ENCODE measurements at places on chromosomes 1 and 21.

- no peak for DNase-seq
Observed at GRCh38 chr1:78043436-78043835, 2.3 kb upstream of the GIPC2 start.

DNA sequence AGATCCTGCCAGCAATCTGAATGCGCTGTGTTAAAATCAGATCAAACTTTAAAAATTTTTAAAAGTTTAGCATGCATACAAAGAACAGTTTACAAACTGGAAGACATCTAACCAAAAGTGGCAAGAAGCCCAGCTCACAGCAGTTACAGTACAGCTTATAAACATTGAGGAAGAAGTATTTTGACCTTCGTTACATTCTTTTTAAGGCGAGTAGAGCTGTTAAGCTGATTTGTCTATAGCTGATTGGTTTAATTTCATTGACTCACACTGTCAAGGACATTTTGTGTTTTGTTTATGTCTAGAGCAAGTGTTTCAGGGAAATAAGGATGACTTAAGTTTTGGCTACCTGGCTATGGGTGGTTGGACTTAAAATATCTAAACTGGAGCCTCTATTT is 3.0 kb upstream of the PGM1 start:
- no peak for DNase-seq

DNA sequence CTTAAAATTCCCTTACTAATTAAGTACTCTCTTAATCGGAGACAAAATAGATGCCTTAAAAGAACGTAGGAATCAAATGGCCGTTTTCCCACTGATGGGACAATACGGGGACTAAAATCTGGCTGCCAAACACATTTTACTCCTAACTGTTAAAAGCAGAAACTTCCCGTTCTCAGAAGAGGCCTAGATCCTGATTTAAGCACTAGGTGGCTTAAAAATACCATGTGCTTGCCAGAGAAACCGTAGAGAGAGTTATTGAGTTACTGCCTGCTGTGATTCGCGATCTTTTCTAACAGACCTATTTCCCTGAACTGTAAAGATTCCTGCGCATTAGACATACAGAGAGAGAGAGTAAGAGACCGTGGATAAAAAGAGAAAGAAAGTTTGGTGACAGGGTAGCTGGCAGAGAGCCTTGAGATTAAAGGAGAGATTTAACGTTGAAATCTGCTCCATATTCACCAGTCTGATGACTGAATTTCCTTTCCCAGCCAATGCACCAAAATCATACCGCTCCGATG is 54.4 kb upstream of the STUM start:
- no peak for DNase-seq

- no peak for DNase-seq
Observed at GRCh38 chr1:39116116-39116607, 88.3 kb upstream of the MACF1 start.

DNA sequence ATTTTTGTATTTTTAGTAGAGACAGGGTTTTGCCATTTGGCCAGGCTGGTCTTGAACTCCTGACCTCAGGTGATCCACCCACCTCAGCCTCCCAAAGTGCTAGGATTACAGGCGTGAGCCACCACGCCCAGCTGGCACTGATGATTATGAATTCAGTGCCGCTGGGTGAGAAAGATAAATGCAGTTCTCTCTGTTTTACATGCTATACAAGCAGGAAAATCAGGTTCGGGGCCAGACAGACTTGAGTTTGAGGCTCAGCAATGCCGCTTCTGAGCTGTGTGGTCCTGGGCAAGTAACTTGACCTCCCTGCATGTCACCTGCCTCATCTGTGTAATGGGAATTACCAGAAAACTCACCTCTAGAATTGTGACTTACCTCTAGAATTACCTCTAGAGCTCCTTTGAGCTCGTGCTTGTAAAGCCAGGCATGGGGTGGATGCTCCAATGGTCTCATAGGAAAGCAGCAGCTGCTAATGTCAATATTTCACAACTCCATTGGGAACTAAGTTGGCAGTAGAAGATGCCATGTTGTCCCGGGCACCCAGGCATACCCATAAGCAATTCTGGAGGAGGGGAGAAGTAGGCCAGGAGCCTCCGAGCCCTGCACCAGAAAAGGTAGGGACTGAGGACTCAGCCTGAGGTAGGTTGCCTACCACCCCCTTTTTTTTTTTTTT is 119.8 kb upstream of the SLC25A33 start:
- no peak for DNase-seq

DNA sequence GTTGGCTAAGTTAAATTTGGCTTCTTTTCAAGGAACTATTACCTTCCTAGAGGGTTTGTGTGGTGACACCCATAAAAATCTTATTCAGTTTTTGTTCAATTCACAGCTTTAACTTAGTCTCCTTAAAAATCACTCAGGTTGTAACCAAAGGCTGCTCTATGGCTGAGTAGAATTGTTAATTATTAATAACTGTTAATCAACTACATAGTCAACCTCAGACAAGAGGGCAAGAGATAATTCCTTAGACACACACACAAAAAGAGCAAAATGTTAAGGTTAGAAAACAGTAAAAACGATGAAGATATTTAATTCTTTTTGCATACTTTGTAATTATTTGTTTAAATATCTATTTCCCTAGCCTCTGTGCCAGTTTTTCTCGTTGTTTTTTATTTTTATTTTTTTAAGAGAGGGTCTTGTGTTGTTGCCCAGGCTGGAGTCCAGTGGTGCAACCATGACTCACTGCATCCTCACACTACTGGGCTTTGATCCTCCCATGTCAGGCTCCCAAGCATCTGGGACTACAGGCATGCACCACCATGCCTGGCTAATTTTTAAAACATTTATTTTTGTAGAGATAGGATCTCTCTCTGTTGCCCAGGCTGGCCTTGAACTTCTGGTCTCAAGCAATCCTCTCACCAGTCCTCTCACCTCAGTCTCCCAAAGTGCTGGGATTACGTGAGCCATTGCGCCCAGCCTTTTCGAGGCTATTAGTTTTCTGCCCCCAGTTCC is 215.2 kb downstream of the DISC1 start:
- DNase-seq = no peak

DNA sequence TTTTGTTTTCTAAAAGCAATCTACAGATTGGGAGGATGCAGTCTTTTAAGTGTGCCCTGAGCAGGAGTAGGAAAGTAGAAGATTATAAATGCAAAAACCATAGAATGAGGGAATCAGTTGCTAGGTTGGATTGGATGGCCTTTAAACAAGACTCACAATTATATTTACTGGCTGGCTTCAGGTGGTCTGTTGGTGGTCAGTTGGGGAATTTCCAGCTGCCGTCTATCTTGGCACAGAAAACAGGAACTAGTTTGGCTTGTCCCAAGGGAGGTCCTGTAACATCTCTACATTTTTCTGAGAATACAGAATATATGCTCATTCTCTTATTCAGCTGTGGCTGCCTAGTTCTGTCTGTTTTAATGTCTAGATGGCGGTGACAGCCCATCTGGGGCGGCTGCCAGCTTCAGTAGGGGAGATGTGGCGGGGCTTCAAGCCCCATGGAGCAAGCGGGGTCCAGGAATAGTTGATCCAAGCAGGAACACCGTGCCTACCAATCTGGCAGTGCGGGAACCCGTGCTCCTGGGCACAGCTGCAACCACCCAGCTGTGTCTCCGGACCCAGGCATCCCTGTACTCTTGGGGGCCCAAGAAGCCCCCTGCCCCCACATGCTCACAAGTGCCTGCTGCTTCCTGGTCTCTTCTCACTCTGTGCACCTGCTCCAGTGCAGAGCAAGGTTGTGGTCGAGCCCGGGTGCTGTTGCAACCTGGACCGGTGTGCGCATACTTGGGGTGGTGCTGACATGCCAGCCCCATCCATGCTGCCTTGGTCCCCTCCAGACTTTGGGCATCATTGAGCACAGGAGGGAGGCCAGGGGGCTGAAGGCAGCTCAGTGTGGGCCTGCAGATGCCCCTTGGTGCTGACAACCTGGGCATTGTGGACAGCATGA is 1182.6 kb downstream of the AMY1C start:
- DNase-seq = no peak

GRCh38 chr1:26686795-26687194 is 9.0 kb upstream of the ARID1A start:
- DNase-seq = no peak

DNA sequence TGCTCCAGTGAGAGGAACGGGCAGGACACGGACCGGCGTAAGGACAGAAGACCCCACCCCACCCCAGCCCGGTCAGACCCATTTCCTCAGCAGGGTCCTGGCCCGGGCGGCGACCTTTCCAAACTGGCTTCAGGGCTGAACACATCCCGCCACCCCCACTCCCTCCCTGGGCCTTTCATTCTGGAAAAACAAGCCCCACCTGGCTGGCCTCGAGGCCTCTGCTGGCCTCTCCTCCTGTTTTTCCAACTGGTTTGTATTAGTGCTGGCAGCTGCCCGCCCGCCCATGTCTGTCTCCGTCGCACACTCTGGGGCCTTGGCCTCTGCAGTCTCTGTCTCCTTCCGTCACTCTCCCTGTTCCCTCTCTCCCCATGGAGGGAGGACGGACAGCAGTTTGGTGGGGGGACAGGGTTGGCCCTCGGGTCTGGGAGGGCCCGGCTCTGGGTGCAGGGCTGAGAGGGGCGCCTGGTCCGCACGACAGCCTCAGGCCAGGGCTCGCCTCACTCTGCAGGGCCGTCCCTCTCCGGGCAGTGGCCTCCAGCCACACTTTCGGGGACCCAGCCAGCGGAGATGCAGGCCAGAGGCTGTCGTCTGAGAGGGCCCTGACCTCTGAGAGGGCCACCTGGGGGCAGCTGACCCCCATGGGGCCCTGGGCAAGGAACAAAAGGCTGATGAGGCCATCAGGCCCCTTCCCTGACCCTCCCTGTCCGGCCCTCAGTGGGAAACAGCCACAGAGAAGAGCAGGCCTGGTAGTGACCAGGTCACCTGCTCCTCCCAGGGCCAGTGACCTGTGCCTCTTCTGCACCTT is 1.5 kb upstream of the MXRA8 start:
- no peak for DNase-seq

DNA sequence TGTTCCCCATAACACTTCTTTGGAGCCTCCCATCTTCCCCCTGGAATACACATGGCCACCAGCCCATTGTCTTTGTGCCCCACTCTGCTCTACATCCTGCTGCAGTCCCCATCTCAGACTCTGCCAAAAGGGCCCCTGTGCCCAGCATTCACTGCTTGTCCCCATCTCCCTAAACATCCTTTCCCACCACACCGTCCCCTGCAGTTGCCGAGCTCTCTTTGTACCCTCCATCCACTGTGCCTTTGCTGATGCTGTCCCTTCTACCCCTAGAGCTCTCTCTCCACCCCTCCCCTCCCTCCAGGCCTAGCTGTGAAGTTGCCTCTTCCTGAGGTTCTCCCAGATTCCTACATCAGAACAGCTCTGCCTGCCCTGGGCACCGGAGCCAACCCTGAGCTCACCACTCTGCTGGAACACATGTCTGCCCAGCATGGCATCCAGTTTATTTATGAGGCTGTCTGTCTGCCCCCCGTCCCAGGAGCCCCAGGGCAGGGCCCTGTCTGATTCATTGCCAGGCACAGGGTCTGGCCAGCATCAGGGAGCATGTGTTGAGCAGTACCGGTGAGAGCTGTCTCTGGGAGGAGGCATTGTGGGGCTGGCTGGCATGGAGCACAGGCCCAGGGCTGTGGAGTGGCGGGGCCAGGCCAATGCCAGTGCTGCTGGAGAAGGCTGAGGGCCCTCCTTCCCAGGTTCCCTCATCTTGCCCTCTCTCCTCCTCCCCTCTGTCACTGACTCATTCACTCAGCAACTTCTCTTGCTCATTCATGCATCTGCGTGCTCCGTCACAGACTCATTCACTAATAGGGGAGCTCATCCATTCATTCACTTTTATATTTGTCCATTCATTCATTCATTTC is 28.8 kb downstream of the EDN2 start:
- no peak for DNase-seq

DNA sequence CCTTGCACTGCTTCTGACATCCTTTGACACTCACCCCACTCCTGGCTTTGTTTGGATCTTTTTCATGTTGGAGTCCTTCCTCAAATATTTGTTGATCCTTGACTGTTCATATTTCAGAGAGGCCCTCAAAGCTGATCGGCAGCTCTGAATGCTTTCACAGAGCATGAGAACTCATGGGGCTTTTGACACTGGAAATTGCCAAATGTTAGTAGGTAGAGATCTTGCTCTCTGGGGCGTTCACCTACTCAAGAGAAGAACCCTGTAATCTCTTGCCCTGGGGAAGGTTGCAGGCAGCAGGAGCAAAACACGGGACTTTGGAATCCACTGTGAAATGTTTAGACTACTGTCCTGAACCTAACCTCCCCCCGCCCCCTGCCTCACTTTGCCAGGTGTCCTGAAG is 67.4 kb upstream of the STUM start:
- no peak for DNase-seq

DNA sequence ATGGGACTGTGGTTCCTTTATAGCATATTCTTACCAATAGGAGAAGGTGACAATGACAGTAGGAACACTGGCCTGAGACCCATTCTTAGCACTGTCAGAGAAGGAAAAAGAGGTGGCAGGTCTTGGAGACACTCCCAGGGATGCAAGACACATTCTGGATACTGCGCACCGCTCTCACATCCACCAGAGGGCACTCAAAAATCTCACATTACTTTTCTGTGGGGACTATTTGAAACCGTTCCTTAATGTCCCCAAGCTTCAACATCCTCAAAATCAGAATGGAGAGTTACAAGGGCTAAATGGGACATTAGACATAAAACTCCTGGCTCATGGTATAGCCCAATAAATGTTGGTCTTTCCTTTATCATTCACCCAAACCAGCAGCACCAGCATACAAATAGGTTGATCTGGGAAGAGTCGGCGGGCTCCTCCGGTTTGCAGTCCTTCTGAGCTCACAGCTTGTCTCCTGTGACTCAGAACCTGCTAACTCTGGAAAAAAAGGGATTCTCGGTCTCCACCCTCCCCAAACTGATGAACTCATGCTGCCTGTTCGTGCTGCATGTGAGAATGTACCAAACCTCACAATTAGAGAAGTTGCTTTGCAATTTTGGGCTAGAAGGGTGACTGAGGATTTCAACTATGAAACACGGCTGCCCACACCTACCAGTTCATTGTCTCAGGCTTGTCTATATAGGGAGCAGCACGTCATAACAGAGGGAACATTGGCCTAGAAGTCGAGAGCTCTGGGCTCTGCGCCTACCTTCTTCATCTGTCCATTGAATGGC is 40.2 kb downstream of the IL12RB2 start:
- no peak for DNase-seq

- no peak for DNase-seq
Observed at GRCh38 chr1:42952303-42953001, 6.2 kb downstream of the SLC2A1 start.

GRCh38 chr21:45318146-45318555 is 30.5 kb upstream of the POFUT2 start:
- DNase-seq = no peak

- no peak for DNase-seq
Observed at GRCh38 chr1:150555198-150555970, 6.2 kb downstream of the ADAMTSL4 start.

Measured in stimulated activated CD4-positive, alpha-beta T cell treated with anti-CD3 and anti-CD28 coated beads, Interleukin-2, amount 100 ng/mL, for 24 hours (primary cell).